Breast epithelium (tissue), 4 donors: ENCODE measurements at places on chromosomes 6 and 20.

GRCh38 chr6:149095842-149096241 lies 221.7 kb upstream of the TAB2 start:
- no peaks in the 10 kb centered on the region for H3K27me3 ChIP-seq
- H3K36me3 ChIP-seq, result no peaks in the 10 kb centered on the region
- H3K4me3 ChIP-seq, result no peak overlapping the region
- H3K27ac ChIP-seq, result no peak overlapping the region
- peaks cover 8% of the 10 kb centered on the region for H3K4me1 ChIP-seq

DNA sequence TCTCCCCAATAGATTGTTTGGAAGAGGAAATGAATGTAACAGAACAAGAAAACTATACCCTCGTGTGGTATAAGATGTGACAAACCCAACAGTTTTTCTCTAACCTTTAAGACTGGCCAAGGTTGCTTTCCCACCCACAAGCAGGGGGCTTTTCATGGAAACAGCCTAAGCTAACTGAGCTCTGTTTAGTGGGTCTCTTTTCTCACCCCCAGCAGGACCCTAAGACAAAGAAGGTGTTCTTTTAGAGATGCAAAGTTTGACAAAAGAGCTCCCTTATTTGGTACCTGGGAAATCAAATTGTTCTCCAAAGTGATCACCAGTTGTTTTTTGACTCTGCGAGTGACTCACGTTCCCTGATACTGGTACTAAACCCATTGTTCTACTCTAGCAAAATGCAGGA lies 59.1 kb downstream of the MBOAT1 start:
- no peaks in the 10 kb centered on the region for H3K4me1 ChIP-seq
- H3K27me3 ChIP-seq, result no peaks in the 10 kb centered on the region
- no peaks in the 10 kb centered on the region for H3K36me3 ChIP-seq
- H3K4me3 ChIP-seq, result no peak overlapping the region
- no peak overlapping the region for H3K27ac ChIP-seq

DNA sequence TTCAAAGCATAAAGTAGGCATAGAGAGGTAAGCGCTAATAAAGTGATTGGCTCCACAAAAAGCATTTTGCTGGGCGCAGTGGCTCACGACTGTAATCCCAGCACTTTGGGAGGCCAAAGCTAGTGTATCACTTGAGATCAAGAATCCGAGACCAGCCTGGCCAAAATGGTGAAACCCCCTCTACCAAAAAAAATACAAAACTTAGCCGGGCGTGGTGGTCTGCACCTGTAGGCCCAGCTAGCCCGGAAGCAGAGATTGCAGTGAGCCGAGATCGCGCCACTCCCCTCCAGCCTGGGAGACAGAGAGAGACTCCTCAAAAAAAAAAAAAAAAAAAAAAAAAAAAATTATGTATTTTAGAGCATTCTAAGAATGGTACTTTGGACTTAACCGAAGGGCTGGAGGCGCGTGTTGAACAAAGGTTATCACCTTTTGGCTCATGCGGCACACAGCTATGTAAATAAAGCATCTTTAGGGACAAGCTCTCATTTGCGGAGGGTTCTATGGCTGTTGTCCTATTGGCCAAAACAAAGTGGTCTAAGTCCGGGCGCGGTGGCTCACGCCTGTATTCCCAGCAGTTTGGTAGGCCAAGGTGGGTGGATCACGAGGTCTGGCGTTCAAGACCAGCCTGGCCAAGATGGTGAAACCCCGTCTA lies 17.4 kb downstream of the HFE start:
- H3K4me1 ChIP-seq, result no peaks in the 10 kb centered on the region
- no peaks in the 10 kb centered on the region for H3K27me3 ChIP-seq
- no peaks in the 10 kb centered on the region for H3K36me3 ChIP-seq
- H3K27ac ChIP-seq, result peak overlapping the region; percentile 91

DNA sequence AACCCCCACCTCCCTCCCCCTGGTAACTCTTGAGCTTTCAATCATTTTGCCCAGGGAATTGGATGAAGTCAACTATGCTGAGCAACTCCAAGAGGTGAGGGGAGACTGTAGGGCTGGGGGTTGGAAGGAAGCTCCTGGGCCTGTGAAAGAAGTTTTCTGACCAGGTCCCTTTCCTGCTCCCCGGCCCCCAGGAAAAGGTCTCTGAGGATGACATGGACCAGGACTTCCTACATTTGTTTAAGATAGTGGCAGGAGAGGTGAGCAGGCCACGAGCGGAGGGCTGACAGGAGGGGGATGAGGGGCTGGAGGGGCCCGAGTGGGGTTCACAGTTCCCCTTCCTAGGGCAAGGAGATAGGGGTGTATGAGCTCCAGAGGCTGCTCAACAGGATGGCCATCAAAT lies 21.8 kb downstream of the CAPN11 start:
- no peaks in the 10 kb centered on the region for H3K36me3 ChIP-seq
- no peaks in the 10 kb centered on the region for H3K4me1 ChIP-seq
- DNase-seq, result no peak
- H3K4me3 ChIP-seq, result no peak overlapping the region
- no peak overlapping the region for H3K27ac ChIP-seq

DNA sequence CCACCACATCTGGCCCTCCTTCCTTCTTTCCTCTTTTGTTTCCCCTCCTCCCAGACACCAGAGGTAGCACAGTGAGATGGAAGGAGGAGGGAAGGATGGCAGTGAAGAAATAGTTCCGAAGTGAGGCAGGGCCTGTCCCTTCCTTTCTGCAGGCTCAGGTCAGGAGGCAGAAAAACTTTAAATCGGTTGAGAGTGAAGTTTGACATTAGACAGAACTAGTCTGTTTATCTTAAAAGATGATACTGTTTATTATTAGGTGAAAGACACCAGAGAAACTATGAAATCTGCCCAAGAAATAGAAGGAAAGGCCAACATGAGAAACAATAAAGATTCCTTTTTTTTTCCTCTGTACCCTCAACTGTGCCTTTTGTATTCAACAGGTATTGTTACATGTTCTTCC lies 670.3 kb downstream of the UTRN start:
- H3K4me1 ChIP-seq, result no peaks in the 10 kb centered on the region
- no peaks in the 10 kb centered on the region for H3K36me3 ChIP-seq
- no peaks in the 10 kb centered on the region for H3K27me3 ChIP-seq

DNA sequence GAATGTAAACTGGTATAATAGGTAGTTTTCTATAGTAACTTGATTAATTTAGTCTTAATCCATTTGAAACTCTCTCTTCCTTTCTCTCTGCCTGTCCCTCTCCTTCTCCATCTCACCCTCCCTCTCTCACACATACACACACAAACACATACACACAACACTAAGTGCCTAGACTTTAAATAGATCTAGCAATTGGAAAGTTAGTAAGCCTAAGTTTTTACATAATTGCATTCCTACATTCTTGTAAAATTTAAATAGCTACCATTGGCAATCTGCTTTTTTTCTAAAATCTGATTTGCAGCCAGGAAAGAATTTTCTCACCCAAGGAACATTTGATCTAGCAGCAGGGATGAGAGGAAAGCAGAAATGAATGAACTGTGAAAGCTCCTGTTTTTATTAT lies 15.7 kb downstream of the GFRA4 start:
- no peaks in the 10 kb centered on the region for H3K4me1 ChIP-seq
- H3K4me3 ChIP-seq, result no peak overlapping the region
- no peak for DNase-seq
- H3K27me3 ChIP-seq, result no peaks in the 10 kb centered on the region
- H3K36me3 ChIP-seq, result peaks cover 9% of the 10 kb centered on the region
- H3K27ac ChIP-seq, result no peak overlapping the region

DNA sequence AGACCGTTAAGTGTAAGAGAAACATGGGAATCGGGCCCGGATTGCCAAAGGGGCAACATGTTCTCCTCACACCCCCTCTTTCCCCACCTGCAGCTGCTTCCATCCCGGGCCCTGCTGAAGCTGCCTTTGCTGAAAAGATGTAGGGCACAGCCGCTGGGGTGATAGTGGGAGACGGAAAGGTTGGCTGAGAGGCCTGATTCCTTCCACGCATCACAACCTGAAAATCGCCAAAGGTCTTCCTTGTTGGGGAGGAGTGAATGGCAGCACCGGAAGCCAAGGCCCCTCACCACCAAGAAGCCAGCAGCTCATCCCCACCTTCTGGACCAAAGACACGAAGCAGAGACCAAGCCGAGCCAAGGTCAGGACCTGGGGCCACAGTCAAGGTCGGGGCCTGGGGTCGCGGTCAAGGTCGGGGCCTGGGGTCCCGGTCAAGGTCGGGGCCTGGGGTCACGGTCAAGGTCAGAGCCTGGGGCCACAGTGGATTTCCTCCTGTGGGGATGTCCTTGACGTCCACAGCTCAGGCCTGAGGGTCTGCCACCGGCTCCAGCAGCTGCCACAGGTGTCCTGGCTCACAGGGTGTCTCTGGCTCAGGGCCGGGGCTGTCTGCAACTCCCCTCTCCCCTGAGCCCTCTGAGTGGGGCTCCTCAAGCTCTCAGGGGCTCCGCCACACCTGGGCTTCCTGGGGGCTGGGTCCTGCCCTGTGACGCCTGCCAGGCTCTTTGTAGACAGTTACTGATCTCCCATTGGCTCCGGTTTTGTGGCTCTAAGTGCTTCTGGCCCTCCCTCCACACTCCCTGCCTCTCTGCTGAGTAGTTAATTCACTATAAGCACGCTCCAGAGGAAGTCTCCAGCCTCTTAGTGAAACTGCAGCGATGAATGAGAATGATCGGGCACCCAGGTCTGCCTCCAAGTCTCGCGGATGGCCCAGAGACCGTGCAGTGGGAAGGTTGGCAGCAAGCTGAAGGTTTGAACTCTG lies 5.5 kb upstream of the CHRNA4 start:
- DNase-seq, result no peak
- no peaks in the 10 kb centered on the region for H3K36me3 ChIP-seq
- no peak overlapping the region for H3K27ac ChIP-seq
- H3K27me3 ChIP-seq, result no peaks in the 10 kb centered on the region
- no peaks in the 10 kb centered on the region for H3K4me1 ChIP-seq

DNA sequence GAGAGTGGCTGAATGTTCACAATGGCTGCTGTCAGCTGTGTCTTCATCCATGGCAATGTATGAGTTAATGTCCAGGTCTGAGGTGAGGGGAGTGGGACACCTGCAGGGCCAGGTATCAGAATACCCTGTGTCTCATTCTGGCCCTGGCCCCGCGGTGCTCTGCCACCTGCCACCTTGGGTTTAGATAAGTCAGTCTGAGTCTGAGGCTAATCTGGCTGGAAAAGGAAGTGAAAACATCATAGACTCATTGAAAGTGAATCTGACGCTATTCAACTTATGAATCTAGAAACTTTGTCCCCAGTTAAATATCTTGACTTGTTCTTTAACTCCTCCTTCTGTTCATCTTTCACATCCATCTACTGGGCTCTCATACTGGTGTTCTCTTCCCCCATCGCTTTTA lies 267.1 kb upstream of the JAG1 start:
- H3K27ac ChIP-seq, result no peak overlapping the region
- no peaks in the 10 kb centered on the region for H3K4me1 ChIP-seq
- H3K4me3 ChIP-seq, result no peak overlapping the region
- DNase-seq, result no peak
- no peaks in the 10 kb centered on the region for H3K27me3 ChIP-seq
- H3K36me3 ChIP-seq, result no peaks in the 10 kb centered on the region

GRCh38 chr6:28135393-28135792 lies 6.3 kb upstream of the ZKSCAN8 start:
- H3K36me3 ChIP-seq, result no peaks in the 10 kb centered on the region
- no peak for DNase-seq
- no peak overlapping the region for H3K4me3 ChIP-seq
- no peaks in the 10 kb centered on the region for H3K4me1 ChIP-seq
- H3K27me3 ChIP-seq, result no peaks in the 10 kb centered on the region
- H3K27ac ChIP-seq, result no peak overlapping the region

DNA sequence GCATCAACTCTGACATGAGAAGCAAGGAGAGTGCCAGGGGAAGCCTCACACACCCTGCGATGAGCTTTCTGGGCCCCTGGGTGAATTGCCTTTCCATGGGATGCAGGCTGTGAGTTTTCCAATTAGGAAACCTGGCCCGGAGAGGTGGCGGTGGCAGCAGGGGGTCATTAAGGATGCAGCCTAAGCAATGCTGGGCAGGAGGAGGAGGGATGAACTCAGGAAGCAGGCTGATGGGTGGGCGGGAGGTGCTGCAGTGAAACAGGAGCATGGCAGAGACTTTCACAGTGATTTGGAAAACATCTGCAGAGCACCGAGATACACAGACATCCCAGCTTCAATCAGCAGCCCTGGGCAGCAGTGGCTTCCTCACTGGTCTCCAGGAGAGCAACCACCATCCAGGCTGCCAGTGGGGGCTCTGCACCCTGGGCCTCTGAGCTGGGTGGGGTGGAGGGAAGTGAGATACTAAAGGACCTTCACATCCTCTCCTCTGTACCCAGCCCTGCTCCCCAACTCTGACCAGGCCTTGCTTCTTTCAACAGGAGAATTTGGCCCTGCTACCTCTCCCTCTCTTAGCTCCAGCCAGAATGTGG lies 44.9 kb downstream of the LRFN2 start:
- H3K4me1 ChIP-seq, result no peaks in the 10 kb centered on the region
- no peak overlapping the region for H3K4me3 ChIP-seq
- H3K27me3 ChIP-seq, result no peaks in the 10 kb centered on the region
- DNase-seq, result no peak
- no peak overlapping the region for H3K27ac ChIP-seq

DNA sequence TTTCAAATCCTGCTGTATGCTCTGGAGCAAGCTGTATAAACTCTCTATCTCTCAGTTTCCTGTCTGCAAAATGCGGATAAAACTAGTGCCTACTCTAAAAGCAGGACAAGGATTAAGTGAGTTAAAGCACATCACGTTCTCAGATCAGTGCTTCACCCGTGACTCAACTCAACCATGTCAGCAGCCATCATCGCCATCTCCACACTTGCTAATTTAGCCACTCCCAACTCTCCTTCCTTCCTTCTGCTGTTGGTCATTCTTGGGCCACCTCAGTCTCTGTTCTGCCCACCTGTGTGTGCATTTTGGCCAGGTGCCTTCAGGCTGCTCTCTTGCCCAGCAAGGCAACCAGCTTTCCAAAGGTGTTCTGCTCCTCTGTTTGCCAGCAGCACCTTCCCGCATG lies 260.0 kb upstream of the CDYL start:
- H3K4me3 ChIP-seq, result no peak overlapping the region
- H3K36me3 ChIP-seq, result no peaks in the 10 kb centered on the region
- H3K4me1 ChIP-seq, result no peaks in the 10 kb centered on the region

DNA sequence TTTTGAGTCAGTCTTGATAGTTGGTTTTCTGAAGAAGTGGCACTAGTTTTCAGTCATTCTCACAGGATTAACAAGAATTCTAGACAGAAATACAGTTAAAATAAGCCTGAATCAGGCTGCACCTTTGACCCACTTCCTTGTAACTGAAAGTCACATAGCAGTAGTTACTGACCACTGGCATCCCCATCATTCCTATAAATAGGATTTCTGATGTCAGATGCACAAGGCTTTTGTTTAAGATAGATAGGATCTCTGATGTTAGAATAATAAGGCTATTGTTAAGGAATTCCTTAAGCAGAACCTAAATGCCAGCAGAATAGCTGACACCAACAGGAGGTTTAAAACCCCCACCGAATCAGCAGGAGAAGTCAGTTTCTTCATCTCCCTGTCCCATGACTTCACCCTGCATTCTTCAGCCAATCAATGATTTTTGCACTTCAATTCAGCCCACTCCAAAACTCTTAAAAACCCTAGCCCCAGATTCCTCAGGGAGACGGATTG lies 30.6 kb upstream of the ZBTB24 start:
- H3K36me3 ChIP-seq, result no peaks in the 10 kb centered on the region
- H3K4me3 ChIP-seq, result no peak overlapping the region
- H3K27ac ChIP-seq, result peak overlapping the region; percentile 14
- no peaks in the 10 kb centered on the region for H3K4me1 ChIP-seq
- DNase-seq, result no peak
